ENCODE measurements at places on chromosomes 13 and 19. TPM values are rescaled to one million over a fixed set of nuclear protein-coding genes. Genes with fewer than 3 reads are reported as not detected.

- DNase-seq: no peak
These were observed 298 bp upstream of the FAM98C start for GRCh38 chr19:38402623-38402966.

ZNF665 gene
- 3.1 TPM for total RNA-seq

DNA sequence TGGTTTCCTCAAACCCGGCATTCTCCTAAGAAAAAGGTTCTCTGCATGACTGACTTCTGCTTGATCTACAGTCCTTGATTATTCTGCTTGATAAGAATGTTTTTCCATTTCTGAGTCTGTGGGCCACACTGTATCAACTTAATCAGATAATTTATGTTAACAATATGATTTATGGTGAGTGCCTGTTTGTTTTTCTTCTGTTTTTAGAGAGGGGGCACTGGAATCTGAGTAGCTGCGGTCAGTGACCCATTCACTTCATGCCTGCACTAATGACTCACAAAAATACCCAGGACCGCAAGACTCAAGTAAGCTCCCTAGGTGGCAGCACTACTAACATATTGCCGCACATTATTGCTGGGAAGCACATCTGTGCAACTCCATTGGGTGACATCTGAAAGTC, 542.3 kb upstream of the ATXN8OS start:
- no peak for DNase-seq

TTC9B gene
- not detected for total RNA-seq

ATP1A3 gene
- total RNA-seq: not detected

GRCh38 chr19:9644472-9644871, 23.4 kb upstream of the ZNF561 start:
- no peak for DNase-seq

GRCh38 chr19:991174-991931, 7.2 kb downstream of the WDR18 start:
- DNase-seq: no peak

DNA sequence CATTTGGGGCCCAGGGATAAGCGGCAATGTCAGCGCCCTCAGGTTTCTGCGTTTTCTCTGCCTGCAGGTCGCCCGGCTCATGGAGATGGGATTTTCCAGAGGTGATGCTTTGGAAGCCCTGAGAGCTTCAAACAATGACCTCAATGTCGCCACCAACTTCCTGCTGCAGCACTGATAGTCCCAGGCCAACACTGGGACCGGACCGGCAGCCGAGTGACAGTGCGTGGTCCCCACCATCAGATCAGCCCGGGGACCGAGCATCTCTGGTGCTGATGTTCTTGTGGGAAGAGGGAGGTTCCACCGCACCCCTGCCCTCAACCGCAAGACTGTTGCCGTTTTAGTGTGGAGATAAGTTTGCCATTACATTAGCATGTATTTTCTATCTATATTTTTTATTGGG, 78.0 kb upstream of the GPR183 start:
- DNase-seq: no peak

MAP3K10 gene
- 4.5 TPM for total RNA-seq

GRCh38 chr19:50387868-50388245, 3.7 kb downstream of the POLD1 start:
- no peak for DNase-seq

GRCh38 chr13:89966524-89966923, 1381.0 kb upstream of the MIR17HG start:
- DNase-seq: no peak

- DNase-seq: peak; percentile 80
These were observed 34.4 kb downstream of the STARD13 start for GRCh38 chr13:33251131-33251661.

GRCh38 chr13:42968906-42969305, 23.1 kb downstream of the EPSTI1 start:
- no peak for DNase-seq

DNA sequence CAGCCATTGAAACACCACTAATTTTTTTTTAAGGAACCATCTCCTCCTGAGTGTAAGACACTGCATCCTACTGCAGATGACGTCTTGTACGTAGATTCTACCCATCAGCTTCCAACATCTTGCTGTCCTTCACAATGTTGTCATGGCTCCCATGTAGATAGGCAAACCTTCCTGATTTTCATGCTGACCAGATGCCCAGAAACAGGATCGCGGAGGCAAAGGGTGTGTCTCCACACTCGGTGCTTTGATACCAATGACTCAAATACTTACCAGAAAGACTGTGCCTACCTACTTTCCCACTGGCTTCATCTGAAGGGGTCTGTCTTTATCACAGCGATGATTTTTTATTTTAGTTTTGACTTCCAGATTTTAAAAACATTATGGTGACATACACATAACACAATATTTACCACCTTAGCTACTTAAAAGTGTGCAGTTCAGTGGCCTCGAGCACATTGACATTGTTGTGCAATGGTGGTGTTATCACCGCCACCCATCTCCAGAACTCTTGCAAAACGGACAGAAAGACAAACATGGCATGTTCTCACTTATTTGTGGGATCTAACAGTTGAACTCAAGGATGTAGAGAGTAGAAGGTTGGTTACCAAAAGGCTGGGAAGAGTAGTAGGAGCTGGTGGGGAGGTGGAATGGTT, 94.0 kb upstream of the PEG3 start:
- DNase-seq: no peak

SHISA7 gene
- total RNA-seq: 0.10 TPM

DNA sequence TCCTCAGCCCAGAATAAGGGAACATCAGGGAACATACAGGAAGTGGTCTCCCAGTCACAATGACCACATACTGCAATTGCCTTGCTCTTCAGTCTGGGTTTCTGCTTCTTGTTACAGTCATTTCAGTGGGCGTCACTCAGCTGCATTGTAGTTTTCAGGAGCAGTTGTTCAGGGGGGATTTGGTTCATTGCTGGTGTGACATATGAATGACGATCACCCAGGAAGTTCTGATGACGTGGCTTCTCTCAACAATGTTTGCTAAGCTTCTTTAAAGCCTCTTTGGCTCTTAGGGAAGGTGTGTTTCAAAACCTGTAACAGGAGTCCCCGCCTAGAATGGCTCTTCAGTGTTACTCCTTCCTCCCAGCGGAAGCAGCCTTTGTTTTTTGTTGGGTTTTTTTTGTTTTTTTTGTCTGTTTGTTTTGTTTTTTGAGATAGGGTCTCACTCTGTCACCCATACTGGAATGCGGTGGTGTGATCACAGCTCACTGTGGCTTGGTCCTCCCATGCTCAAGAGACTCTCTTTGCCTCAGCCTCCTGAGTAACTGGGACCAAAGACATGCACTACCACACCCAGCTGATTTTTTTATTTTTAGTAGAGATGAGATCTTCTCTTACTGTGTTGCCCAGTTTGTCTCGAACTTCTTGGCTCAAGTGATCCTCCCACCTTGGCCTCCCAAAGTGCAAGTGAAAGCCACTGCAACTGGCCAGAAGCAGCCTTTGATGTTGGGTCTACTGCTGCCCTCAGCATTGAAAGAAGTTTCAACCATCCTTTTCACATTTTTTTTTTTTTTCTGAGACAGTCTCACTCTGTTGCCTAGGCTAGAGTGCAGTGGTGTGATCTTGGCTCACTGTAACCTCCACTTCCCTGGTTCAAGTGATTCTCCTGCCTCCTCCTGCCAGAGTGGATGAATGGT, 1.4 kb upstream of the SCEL start:
- DNase-seq: no peak

GRIK5 gene
- total RNA-seq: 1.8 TPM

- DNase-seq: no peak
These were observed 18.1 kb downstream of the ARHGEF18 start for GRCh38 chr19:7366701-7367420.

DNA sequence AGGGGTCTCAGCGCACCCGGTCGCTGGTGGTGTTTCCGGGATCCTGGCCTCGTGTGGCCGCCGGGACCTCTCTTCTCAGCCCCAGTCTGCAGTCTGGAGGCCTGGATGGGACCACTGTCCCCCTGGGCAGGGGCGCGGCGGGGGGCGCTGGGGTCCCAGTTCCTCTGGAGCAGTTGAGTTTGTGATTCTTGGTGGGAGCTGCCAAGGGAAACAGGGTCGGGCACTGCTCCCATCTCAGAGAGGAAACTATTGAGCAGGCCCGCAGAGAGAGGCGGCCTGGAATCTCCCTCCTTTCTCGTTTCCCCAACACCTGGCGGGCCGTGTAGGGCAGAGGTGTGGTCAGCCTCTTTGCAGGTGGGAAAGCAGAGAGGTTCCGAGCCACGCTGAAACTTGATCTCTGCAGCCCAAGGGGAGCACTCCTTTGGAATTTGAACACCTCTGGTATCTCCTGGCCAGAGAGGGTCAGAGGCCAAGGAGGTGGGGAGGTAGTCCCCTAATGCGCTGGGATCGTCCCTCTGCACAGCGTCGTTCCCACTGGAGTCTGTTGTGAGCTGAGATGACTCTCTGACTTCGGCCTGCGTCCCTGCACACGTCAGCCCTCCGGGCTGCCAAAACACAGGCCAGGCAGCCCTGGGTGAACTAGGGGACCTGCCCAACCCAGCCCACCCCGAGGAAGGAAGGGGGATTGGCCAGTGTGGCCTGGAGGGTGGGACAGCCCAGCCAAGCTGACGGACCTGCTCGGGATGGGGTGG, 741 bp downstream of the PLEKHF1 start:
- no peak for DNase-seq

HAUS5 gene
- 6.9 TPM for total RNA-seq

SERTM1 gene
- total RNA-seq: 0.20 TPM

DNA sequence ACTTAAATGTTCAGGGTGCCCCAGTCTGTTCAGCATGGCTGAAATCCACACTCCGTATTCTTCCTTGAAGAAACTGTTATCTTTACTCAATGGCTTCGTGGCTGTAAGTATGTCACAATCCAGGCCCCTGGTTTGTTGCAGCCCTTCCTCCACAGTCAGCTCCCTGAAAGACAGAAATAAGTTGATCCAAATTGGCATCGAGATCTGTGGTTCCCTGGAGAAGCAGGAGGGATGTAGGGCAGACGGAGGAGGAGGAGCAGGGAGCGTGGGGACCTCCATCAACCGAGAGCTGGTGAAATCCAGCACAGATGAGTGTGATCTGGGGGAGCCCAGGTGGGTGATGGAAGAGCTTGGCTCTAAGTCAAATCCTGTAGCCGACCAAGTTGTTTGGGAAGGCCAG, 304 bp downstream of the TSPAN16 start:
- DNase-seq: no peak

DNA sequence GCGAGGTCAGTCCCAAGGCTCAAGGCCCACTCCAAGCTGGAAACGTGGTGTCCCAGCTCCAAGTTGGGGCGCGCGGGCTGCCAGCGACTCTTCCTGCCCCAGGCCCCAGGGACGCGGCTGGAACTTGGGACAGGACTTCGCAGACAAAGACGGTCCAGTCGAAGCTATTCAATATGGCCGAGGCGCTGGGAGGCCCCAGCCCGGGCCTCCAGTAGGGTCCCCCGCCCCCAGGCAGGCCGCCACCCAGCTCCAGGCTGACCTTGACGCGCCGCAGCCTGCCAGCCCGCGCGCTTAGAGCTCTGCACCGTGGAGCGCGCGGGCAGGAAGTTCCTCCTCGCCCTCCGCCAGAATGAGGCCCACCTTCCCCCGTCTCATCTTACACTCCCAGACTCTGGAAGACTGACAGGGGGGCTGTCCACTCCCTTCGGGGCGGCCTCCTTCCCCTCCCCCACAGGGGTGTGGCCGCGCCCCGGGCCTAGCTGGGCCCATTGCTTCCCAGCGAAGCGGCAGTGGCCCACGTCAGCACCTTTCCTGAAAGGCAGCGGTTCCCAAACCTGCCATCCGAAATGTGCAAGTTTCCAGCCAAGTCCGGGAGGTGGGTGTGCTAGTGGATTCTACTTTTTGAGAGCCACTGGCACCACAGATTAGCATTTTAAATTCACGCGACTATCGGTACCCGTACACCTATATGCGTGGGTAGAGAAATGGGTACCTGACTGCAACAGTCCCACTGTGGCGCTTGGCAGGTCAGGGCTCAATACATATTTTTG, at the start of gene CCDC8:
Gene CCDC8, minus strand, starts transcription at position 303 of the 770 bp plus-strand sequence. CDS start 754 bp downstream, outside the sequence.
- peak; percentile 97 for DNase-seq

DNA sequence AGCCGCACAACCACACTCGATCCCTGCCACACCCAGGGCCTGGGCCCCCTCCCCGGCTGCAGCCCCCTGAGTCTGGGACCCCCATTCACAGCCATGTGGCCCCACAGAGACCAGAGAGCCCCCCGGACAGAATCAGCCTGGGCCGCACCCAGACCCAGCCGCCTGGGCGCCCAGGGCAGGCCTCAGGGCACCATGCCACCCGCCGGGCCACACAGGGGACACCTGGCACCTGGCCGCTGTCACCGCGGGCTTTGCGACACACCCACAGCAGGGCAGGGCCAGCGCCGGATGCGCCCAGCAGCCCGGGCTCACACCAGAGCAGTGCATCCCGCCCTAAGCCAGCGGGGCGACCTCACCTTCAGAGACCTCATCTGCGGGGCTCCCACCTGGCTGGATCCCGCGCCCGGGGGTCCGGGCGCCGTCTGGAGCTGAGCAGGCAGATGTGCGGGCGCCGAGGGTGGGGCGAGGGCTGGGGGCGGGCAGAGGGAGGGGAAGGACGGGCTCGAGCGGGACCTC, 443 bp downstream of the TBXA2R start:
- DNase-seq: no peak

DNA sequence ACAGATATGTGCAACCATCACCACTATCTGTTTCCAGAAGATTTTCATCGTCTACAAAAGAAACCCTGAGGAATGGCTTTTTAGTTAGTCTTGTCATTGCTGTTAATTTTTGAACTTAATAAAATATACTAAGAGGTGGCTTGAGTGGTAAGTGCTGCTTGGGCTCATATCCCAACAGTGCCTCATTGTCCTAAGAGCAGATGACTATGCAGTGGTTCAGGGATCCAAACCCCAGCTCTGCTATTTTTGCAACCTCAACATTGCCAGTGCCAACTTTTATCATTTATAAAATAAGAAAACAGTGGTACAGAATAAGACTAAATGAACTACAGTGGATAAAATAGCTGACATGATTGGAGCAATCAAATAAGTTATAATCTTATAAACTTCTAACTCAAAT, 123.2 kb upstream of the SLC7A1 start:
- DNase-seq: no peak

- no peak for DNase-seq
These were observed 47.2 kb upstream of the LDLR start for GRCh38 chr19:11041966-11042627.

NFILZ gene
- not detected for total RNA-seq

- DNase-seq: no peak
These were observed 1147.5 kb downstream of the DIAPH3 start for GRCh38 chr13:59016250-59016649.

Measured in skin of body (tissue), 3 donors.